ENCODE measurements at places on chromosomes 2 and 18.

DNA sequence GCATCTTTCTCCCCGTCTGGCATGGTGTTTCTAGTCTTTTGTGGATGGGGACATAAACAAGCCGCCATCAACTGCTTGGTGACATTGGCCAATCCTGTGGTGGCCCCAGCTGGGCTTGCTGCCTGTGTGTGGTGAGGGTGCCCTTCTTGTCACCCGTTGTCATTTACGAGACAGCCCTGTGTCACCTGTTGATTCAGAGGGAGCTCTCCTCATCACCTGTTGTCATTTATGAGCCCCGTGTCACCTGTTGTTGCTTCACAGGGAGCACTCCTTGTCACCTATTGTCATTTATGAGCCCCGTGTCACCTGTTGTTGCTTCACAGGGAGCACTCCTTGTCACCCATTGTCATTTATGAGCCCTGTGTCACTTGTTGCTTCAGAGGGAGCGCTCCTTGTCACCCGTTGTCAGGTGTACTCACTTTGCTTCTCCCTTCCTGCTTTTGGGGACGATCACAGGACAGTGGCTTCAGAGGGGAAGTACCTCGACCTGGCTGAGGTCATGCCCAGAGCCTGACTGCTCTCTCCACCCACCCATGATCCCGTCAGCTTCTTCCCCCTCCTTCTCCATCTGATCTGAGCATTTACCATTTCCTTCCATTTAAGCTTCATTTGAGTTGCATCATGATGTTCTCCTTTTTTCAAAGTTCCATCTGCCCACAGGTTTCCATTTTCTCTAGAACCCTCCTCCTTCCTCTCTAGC, 29.1 kb downstream of the HPCAL1 start:
- peak; percentile 88 for DNase-seq

DNA sequence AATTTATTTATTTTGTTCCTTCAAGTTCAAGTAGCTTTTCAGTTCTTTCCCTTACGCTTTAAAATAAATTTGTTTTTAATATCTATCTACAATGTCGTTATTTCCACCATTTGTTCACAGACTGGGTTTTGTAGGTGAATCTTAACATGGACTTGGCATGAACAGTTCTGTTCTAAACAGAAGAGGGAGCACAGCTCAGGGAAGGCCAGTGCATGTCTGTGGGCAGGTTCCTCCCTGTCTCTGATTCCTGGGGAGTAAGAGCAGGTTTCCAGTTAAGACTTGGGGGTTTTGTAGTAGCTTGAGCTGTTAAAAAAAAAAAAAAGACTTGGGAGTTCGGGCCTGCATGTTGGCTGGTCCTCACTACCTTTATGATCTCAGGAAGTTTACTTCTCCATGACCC, 11.1 kb downstream of the TTL start:
- no peak for DNase-seq

- no peak for DNase-seq
Observed at GRCh38 chr18:6980363-6980762, 137.2 kb downstream of the LAMA1 start.

GRCh38 chr18:79826966-79827365, 29.2 kb downstream of the KCNG2 start:
- no peak for DNase-seq

- DNase-seq = no peak
Observed at GRCh38 chr2:55099878-55100820, 49.9 kb upstream of the RTN4 start.

GRCh38 chr18:42187611-42188380, 232.8 kb downstream of the PIK3C3 start:
- DNase-seq = peak; percentile 52

- DNase-seq = no peak
Observed at GRCh38 chr2:148042219-148042618, 21.3 kb downstream of the MBD5 start.
